ENCODE measurements at places on chromosomes 16 and 17.

DNA sequence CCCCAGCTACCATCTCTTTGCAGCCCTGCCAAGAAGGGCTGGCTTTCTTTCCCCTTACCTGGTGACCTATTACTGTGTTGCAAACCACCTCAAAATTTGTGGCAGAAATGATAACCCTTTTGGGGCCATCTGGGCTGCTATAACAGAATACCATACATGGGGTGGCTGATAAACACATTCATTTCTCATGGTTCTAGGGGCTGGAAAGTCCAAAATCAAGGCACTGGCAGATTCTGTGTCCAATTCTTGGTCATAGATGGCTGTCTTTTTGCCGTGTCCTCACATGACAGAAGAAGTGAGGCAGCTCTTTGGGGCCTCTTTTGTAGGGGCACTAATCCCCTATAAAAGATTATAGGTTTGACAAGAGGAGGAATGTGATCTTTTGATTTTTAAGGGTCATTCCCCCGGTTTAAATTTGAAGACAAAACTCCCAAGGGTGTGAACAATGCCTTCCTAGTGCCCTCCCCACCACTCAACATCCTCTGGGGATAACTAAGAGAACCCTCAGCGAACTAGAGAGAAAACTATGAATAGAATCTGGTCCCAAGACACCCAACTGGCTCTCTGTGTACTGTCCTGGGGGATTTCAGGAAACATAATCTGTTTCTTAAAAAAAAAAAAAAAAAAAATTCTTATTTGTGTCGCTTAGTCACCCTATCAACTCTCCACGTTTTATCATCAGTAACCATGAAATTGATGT is 1.7 kb upstream of the METTL22 start:
- no peak for DNase-seq

DNA sequence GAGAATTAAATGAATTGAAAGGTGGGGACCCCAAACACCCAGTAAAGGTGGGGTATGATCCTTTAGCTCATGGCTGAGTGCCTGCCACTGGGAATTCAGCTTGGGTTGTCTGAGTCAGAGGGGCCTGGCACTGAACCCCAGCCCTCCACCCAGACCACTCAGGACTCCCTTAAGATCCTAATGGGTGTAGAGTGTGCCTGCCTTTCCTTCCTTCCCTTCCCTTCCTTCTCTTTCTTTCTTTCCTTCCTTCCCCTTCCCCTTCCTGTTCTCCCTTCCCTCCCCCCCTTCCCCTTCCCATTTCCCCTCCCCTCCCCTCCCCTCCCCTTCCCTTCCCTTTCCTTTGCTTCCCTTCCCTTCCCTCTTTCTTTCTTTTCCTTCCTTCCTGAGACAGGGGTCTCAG is 29.9 kb upstream of the GNA13 start:
- no peak for DNase-seq

DNA sequence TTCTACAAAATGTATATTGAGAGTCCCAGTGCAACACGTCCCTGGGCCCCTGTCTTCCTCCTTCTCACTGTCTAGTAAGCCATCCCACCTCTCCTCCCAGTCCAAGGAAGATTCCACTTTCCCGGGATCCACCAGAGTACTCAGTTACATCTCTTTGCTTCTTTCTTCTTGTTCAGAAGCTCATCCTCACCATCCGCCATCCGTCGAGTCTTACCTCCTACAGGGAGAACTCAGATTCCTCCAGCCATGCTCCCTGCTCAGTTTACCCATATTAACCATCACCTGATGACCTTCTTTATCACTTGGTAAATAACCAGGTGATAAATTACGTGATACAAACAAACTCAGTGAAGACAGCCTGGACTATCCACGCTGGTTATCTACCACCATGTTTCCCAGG is 57.1 kb downstream of the CYTH1 start:
- DNase-seq: no peak

DNA sequence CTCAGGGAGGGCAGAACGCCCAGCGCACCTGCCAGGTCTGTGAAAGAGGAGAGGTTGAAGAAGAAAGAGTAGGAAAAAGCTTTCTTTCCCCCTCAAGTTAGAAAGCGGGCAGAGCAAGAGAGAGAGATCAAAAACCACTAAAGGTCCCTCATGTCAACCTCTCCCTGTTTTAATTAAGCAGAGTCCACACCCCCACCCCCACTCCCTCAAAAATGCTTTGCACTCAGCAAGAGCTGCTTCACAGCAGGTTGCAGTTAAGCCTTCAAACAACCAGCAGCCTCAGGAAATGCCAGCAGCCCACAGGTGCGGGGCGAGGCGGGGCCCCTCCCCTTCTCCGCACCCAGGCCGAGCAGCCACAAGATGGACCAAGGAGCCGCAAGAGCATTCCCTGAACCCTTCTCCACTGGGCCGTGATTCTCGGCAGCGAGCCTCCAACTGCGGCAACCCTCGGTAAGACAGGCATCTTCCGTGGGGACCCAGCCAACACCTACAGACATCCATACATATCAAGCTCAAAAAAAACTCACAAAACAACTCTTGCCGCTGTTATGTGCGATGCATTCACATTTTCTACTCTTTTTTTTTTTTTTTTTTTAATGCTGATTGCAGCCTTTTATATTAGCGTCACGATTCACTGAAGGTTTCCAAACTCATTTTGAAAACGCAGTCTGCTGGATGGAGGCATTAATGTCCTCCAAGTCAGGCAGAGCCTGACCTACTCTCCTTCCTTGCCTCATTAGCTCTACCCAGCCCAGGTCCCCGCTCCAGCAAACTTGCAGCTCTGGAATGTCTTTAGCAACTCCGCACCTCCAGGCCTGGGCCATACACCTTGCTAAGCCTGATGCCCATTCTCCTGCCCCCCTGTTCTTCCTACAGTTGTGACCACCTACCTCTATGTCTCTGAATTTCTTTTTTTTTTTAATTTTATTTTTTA is 66.1 kb downstream of the AXIN2 start:
- DNase-seq: no peak

GRCh38 chr17:68172461-68172954 is 75.3 kb upstream of the AMZ2 start:
- peak; percentile 66 for DNase-seq

DNA sequence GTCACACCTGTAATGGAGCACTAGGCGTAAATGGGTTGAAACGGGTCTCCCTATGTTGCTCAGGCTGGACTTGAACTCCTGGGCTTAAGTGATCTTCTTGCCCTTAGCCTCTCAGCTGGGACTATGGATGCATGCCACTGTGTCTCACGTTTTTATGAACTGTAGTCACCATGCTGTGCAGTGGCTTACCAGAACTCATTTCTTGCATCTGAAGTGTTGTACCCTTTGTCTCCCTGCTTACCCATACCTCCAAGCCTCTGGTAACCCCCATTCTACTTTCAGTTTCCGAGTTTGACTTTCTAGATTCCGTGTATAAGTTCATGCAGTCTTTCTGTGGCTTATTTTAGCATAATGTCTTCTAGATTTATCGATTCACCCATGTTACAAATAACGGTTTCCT is 7.7 kb downstream of the PYCARD start:
- DNase-seq: no peak

GRCh38 chr16:88570691-88571092 is 489 bp downstream of the ZC3H18 start:
- DNase-seq: no peak

DNA sequence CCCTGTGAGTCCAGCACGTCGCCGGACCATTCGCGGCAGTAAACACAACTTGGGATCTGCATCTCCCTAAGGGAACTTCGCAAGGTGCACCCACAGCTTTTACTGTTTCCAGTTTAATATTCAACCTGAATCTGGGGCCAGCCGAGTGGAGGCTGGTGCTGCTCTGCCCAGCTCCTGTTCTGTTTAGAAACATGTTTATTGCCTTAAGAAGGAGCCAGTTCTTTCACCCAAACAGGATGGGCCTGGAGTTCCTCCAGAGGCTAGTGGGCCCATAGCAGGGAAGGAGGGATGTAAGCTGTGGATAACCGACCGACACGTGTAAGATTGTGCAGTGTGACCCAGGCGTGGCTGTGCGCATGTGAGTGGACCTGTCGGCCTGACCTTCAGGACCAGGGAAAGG is 17.4 kb downstream of the TBC1D24 start:
- no peak for DNase-seq

DNA sequence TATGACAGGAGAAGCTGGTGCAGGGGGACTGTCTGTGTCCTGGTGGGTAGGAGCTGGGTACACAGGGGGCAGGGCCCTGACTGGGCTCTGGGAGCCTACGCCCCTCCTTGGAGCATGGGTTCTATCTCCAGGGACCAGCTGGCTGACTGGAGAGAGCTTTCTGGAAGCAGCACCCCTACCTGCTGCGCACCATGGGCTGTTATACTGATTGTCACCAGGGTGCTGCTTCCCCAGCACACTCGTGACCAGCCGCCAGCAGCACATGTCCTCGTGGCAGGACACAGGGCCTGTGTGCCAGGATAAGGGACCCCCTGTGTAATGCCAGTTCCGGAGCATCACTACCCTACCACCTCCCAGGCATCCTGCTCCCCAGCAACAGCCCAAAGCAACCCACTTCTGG is 106.0 kb downstream of the AMFR start:
- DNase-seq: no peak

- no peak for DNase-seq
Observed at GRCh38 chr16:11133344-11133943, 122.6 kb downstream of the SOCS1 start.

DNA sequence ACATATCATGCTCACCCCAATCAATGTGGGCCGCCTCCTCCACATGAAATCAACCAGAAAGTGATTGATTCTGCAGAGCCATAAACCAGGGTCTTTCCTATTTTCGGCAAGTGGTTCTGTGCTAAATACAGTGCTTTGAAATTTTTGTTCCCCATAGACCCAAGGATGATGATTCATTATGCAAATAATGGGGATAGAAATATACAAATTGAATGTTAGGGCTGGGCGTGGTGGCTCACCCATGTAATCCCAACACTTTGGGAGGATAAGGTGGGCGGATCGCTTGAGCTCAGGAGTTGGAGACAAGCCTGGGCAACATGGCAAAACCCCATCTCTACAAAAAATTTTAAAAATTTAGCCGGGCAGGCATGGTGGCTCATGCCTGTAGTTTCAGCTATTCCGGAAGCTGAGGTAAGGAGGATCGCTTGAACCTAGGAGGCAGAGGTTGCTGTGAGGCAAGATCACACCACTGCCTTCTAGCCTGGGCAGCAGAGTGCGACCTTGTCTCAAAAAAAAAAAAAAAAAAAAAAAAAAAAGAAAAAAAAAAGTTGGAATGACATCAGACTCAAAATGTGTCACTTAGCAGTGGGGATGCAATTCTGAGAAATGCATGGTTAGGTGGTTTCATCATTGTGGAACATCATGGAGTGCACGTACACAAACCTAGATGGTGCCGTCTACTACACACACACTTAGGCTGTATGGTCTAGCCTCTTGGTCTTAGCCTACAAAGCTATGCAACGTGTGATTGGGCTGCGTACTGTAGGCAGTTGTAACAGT is 581.7 kb downstream of the MAF start:
- DNase-seq: no peak

GRCh38 chr16:8753416-8754054 is 43.9 kb downstream of the TMEM186 start:
- no peak for DNase-seq

GRCh38 chr17:3735515-3735914 is 11.8 kb downstream of the HASPIN start:
- DNase-seq: no peak

DNA sequence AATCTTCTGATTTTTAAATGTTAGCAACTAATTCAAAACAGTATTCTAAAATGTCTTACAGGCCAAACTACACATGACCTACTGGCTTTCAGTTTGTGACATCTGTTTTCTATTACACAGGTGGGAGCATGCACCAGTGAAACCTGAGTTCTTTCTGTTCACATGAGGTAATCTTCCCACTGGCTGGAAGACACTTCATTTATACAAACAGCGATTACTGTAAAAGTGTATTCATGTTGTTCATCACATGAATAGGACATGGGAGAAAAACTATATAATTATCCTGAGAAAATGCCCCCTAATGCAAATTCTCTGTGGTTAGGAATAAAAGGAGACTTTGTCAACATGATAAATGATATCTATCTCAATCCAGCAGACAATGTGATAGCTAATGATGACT is 11.1 kb upstream of the PIK3R5 start:
- DNase-seq: no peak

DNA sequence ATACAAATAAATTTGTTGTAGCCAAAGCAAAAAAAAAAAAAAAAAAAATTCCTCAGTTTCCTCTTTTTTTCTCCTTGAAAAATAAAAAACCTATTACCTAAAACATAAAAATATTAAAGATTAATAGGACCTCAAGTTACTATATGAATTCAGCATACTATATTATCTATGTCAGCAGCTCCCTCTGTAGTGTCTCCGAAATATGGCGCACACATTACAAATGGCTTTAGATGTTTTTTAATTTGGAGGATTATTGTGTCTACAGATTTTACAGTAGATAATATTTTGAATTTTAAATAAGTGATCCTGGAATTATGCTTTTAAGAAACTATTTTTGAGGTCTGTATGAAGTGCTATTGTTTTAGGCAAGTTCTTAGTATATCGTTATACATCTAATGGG is 94.4 kb downstream of the NLK start:
- no peak for DNase-seq

- DNase-seq: no peak
Observed at GRCh38 chr17:3667366-3668278, 756 bp downstream of the TAX1BP3 start.

DNA sequence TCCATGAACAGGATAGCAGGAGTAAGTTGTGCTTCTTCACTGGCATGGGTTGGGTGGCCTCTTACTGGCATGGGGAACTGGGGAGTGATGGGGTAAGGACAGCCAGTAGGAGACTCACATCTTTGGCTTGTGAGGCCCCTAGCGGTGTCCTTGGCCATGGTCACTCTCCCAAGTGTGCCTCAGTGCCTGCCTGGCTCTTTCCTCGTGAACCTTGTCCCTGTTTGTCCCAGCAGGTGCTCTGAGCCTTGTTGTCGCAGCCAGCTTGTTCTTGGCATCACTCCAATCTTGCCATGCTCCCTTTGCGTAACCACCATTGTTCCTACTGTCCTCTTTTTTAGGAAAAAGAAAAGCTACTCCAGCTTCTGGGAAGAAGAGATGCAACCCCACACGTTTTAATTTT is 53.6 kb upstream of the SDK2 start:
- DNase-seq: no peak

DNA sequence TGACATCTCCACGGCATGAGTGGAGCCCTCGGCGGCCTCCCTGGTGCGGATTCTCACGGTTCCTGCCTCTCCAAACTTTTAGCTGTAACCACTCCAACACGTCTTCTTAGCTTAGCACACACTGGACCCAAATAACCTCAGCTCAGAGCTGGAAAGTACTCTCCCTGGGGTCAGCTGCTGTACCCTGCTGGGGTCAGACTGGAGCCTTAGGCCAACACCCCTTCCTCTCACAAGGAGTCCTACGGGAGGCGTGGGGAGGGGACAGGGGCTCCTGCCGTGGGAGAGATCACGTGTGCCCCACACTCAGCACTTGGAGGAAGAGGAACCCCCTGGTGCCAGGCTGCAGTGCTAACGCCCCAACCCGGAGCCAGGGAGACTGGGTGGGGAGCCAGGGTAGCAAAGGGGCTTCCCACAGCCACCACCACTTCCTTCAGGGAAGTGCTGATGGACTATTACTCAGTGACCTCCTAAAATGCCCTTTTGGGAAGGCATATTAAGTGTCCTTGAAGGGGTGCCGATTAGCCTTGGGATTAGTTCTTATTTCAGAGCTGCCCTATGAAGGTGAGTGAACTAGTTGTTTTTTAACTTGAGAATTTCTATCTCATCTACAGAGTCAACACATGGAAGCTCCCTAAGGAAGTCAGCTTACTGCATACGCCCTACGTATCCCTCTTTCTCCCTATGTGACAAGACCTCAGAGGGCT is 124.0 kb downstream of the HIC1 start:
- no peak for DNase-seq

Data from stimulated activated CD8-positive, alpha-beta memory T cell treated with anti-CD3 and anti-CD28 coated beads, Interleukin-7, amount 100 ng/mL, for 1 hour (primary cell).